CD8-positive, alpha-beta memory T cell (primary cell): ENCODE measurements at places on chromosomes 11 and 22.

DNA sequence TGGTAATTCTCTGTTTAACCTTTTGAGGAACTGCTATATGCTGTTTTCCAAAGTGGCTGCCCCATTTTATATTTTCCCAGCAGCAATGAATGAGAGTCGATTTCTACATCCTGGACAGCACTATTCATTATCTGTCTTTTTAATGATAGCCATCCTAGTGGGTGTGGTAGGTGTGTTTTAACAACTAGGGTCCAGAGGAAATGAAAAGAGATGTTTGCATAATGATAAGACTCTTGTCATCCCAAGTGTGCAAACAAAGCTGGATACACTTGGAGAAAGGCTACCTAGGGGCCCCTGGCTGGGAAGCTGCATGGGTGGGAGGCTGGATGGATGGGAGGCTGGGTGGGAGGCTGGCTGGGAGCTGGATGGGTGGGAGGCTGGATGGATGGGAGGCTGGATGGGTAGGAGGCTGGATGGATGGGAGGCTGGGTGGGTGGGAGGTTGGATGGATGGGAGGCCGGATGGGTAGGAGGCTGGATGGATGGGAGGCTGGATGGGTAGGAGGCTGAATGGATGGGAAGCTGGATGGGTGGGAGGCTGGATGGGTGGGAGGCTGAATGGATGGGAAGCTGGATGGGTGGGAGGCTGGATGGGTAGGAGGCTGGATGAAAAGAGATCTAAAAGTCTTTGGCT lies 158.0 kb downstream of the DSCAML1 start:
- DNase-seq = no peak

DNA sequence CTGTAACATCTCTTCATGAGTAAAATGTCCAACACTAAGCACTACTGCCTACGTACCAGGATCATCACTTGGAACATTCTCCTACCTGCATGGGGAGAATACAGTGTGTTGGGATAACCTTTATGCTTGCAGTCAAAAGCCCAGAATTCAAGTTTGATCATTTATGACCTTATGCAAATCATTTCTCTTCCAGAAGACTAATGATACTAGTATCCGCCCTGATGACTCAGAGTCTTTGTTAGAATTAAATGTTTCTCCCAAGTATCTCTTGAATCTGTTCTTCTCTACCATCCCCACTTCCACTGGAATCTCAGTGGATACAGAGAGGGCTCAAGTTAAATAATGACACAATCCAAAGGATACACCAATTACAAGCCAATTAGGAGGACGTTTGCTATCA lies 12.4 kb downstream of the MAJIN start:
- DNase-seq = no peak

GRCh38 chr11:63915961-63916836 lies 765 bp downstream of the RCOR2 start:
- no peak for DNase-seq

- no peak for DNase-seq
Observed at GRCh38 chr22:32994041-32994830, 63.9 kb downstream of the SYN3 start.

DNA sequence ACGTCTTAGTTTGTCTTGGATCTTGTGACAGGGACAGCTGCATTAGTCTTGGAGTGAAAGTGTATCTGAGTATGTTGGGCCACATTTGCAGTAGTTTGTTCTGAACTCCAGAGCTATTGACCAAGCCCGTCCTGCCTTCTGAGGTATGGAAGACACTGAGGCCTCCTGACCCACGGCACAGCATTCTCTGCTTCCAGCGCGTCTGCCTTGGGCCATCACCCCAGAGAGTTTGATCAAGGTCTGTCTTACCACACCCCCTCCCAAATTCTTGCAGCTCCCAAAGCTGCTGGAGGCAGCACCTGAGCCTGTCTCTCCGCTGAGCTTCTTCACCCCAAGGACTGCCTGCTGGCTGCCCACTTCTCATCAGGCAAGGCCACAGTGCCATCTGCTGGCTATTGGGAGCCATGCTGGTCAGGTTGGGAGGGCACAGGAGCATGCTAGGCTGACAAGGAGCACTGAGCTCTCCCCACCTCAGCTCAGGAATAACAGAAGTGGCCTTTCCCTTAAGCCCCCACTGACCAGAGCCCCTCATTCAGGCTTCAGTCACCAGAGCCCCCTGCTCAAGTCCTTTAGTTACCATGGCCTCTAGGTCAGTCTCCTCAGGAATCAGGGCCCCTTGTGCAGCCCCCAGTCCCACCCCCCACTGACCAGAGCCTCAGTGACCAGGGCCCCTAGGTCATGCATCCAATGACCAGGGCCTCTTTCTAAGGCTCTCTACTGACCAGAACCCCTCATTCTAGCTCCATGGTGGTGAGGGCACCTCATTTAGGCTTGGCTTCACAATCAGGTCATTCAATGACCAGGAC lies 27.2 kb upstream of the SMPD1 start:
- peak; percentile 45 for DNase-seq

- DNase-seq = no peak
Observed at GRCh38 chr22:43890901-43891331, 897 bp downstream of the PNPLA5 start.

DNA sequence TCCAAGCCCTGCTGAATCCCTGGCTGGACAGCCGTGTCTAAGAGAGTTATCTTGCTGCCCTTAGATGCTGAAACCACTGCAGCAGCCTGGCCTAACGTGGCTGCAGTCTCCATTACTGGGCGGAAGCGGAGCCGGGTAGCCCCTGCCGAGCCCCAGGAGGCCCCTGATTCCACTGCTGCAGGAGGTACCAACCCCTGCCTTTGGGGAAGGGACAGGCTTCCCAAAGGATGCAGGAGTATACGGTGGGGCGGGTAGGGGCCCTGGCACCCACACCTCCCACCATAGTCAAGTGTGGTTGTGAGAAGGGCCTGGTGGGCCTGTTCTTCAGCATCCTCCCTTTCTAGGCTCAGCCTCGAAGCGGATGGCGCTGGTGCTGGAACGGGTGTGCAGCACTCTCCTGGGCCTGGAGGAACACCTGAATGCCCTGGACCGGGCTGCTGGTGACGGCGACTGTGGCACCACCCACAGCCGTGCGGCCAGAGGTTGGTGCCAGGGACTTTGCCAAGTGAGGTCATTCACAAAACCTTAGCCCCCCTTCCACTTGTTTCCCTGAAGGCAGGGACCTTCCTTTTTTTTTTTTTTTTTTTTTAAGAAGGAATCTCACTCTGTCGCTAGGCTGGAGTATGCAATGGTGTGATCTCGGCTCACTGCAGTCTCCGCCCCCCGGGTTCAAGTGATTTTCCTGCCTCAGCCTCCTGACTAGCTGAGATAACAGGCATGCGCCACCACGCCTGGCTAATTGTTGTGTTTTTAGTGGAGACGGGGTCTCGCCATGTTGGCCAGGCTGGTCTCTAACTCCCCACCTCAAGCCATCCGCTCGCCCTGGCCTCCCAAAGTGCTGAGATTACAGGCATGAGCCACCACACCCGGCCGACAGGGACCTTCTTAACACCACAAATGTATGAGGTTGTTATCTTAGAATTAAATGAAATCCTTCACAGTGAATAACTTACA lies 11.0 kb downstream of the TKFC start:
- DNase-seq = no peak

DNA sequence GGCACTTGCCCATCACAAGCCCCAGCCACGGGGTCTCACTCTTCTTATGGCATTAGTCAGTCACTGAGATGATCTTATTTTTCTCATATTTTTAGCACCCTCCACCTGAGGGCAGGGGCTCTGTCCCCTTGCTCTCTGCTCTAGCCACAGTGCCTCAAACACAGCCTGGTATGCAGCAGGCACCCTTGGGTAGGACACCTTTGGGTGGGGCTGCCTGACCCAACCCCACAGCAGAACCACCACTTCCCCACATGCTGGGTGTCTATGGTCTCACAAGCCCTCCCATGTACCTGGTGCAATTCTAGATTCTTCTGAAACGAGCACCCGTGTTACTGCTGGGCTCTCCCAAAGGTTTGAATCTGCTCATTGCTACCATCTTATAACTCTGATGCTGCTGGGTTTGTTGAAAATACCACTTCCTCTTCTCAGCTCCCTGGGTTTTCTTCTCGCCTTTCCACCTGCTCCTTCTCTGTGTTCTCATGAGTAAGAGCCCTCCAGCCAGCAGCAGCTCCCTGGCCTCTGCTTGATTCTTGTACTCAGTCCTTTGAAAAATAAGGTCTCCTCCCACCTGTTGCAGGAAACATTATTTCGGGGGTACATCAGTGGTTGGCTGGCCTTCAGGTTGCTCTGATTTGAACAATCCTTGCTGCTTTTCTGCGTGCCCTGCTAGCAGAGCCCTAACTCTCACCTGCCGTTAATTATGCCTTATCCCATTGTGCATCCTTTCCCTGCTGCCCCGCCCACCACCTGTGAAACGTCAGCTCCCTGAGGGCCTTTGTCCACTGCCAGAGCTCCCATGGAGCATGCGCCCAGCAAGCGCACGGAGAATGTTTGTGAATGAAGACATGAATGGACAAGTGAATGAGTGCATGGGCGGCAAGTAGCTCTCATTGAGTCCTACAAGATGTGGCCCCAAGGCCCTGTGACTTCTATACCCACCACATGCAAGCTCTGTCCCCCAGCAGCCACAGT lies 1181.6 kb downstream of the TBC1D22A start:
- no peak for DNase-seq

- DNase-seq = no peak
Observed at GRCh38 chr11:119699227-119699626, 29.8 kb downstream of the NECTIN1 start.

GRCh38 chr11:119794756-119795155 lies 65.8 kb upstream of the NECTIN1 start:
- DNase-seq = no peak

- DNase-seq = no peak
Observed at GRCh38 chr11:77636731-77637344, 756 bp downstream of the CLNS1A start.

- no peak for DNase-seq
Observed at GRCh38 chr22:50520826-50521453, 4.5 kb downstream of the SCO2 start.

DNA sequence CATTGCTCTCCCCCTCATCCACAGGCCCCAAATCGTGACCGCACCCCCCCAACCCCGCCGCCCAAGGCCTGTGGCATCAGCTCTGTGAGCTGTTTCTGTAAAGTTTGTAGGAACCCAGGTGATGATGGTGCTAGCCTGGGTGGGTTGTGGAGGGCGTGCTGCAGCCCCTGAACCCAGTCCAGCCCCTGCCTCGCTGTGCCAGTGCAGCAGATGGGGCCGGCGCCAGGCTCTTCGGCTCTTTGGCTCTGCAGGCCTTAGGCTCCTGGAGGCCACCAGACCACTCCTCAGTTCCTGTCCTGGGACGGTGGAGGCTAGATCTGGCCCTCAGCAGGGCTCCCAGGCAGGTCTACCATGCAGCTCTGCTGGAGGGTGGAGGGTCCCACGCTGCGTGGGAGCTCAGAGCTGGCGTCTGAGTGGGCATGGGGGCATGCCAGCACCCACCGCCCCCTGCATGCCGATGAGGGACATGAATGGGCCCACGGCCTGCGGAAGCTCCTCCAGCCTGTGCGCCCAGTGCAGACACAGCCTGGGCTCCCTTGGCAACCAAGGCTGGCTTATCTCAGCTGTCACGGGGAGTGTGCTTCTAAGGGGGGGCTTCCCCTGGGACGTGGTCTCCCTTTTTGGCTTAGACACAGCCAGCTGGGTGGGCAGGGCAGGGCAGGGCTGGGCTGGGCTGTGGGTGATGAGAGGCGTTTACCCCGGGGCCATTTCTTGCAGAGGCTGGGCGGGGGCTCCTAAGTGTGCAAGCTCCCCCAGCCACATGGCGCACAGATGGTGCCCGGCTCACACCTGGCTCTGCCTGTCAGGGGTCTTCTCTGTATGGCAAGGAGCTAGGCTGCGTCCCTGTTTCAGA lies 1187.6 kb downstream of the BRD1 start:
- no peak for DNase-seq

- no peak for DNase-seq
Observed at GRCh38 chr11:69075421-69076128, 26.8 kb downstream of the TPCN2 start.

GRCh38 chr11:31790649-31791048 lies 20.5 kb downstream of the PAX6 start:
- DNase-seq = no peak

GRCh38 chr11:27945348-27945747 lies 162.6 kb downstream of the KIF18A start:
- no peak for DNase-seq

DNA sequence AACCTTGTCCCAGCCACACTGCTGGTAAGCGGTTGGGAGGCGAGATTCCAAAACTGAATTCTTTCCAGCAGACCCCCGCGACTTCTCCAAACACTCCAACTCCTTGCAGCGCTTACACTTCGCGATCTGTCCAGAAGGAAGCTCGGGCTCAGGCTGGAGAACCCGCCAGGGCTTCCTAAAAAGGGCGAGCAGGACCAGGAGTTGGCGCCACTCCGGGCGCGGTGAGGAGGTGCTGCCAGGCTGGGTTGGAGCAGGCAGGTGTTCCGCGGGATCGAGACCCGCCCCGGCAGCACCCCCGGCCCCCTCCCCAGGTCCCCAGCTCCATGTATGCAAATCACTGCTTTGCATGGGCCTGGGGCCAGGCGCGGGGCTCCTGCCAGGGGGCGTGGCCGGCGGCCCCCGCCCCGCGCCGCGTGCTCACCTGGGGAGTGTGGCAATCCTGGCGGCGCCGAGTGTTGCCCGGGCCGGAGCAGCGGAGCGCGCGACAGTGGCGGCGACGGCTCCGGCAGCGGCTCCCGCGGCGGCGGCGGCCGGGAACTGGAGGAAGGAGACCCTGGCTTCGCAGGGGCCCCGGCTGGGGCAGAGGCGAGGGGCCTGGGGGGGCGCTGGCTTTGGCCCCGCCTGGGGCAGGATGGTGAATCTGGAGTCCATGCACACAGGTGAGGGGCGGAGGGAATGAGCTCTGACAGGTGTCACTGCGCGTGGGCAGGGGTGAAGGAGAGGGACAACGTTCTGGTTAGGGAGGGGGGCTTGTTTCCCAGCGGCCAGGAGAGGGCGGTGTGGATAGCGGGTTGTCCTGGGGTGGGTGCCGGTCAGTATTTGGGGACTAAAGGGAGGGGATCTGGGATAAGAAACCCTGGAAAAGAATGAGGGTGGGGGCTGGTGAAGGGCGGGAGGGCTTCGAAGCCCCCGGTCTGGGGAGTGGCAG lies at the start of gene POU2F3:
Gene POU2F3, plus strand, starts transcription at position 428 of the 928 bp plus-strand sequence. Its CDS starts 204 bp downstream, at position 632.
- DNase-seq = no peak

- DNase-seq = no peak
Observed at GRCh38 chr22:37982938-37983859, 1.2 kb downstream of the SOX10 start.

DNA sequence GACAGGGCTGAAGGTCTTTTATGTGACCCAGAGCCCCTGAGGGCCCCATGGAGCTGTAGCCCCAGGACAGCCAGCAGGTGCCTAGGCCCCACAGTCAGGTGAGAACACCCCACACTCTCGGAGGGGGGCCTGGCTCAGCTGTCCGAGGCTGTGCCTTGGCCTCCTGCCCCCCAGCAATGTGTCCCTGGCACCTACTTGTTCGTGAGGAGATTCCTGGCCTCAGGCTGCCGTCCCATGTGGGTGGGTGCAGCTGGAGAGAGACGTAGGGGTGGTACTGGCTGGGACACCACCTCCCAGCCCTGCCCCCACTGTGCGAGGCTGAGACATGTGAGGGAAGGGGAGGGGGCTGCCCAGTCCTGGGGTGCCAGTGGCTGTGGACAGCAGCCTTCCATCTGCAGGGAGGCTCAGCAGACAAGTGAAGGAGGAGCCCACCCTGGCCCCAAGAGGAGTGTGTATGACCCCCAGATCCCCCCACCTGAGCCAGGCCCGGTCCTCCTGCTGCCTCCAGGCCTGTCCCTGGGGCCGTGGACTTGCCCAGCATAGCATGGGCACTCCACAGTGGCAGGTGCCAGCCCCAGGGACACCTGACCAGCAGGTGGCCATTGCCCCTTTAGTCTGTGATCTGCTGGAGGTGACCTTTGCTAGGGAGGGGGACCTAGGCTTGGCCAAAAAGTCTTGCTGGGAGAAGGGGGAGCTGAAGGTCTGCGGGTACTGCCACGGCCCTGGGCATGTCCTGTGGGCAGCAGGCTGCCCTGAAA lies 17.0 kb downstream of the IL17REL start:
- no peak for DNase-seq
